ENCODE measurements at places on chromosomes 13 and 19.

GRCh38 chr13:31431722-31432137 is 232.0 kb downstream of the B3GLCT start:
- DNase-seq: no peak

- no peak for DNase-seq
Observed at GRCh38 chr19:19659646-19660245, 3.7 kb downstream of the ATP13A1 start.

DNA sequence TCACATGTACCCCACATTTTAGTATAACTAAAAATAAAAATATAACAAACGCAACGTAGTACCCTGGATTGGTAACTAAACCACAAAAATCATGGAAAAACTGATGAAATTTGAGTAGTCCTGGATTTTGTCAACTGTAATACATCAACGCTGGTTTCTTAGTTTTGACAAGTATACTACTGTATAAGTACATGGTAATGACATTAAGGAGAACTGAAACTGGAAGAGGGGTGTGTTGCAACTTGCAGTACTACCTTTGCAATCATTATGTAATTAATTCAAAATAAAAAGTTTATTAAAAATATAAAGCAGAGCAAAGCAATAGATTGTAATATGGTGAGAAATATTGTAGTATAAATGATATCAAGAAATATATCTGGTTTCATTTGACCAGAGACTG is 1158.0 kb upstream of the SPRY2 start:
- no peak for DNase-seq

DNA sequence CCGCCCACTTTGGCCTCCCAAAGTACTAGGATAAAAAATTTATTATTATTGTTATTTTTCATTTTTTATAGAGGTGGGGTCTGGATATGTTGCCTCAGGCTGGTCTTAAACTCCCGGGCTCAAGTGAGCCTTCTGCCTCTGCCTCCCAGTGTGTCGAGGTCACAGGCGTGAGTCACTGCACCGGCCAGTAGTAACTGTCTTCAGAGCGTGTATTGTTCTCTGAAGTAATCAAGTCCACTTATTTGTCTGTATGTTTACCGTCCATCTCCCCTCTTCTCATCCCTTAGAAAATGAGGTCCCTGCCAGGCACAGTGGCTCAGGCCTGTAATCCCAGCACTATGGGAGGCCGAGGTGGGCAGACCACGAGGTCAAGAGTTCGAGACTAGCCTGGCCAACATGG is 18.2 kb upstream of the SULT2B1 start:
- DNase-seq: no peak

GRCh38 chr13:105345730-105346129 is 1189.7 kb downstream of the EFNB2 start:
- DNase-seq: no peak

DNA sequence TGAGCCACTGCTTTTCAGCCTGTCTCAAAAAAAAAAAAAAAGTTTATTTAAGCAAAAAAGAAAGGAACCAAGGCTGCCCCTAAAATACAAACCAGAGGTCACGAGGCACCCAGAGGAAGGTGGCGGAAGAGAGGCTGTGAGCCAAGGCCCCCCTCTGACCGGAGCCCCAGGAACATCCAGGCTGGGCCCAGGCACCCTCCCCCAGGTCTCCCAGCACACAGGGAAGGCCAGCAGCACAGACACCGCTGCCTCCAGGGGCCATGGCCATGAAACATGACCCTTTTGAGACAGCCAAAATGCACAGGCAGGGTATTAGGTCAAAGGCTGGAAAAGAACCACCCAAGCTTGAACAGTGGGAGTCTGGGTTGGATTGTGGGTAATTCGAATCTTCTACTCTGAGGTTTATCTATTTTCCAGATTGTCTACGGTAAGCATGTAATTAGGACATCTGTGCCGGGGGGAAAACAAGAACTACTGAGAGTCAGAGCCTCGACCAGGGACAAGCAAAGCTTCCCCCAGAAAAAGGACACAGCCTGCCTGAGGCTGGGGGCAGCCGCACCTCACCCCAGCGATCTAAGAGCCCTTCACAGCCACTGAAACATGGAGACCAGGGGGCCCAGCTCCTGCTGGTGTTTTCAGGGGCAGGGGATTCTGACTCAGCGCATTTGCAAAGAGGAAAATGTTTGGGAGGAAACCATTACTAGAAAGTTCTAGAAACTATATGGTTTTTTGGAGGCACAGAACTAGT is 8.4 kb downstream of the PEX11G start:
- no peak for DNase-seq

DNA sequence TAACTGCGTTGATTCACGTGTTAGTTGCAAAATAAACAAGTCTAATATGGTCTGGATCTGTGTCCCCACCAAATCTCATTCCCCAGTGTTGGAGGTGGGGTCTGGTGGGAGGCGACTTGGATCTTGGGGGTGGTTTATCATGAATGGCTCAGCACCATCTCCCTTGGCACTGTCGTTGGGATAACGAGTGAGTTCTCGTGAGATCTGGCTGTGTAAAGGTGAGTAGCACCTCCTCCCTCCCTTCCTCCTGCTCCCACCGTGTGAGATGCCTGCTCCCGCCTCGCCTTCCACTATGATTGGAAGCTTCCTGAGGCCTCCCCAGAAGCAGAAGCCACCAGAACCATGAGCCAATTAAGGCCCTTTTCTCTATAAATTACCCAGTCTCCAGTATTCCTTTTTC is 4.8 kb downstream of the PEAK3 start:
- no peak for DNase-seq

GRCh38 chr19:1261798-1262622 is 7.1 kb upstream of the CIRBP start:
- DNase-seq: no peak

- no peak for DNase-seq
Observed at GRCh38 chr13:100714478-100714877, 39.9 kb upstream of the TMTC4 start.

DNA sequence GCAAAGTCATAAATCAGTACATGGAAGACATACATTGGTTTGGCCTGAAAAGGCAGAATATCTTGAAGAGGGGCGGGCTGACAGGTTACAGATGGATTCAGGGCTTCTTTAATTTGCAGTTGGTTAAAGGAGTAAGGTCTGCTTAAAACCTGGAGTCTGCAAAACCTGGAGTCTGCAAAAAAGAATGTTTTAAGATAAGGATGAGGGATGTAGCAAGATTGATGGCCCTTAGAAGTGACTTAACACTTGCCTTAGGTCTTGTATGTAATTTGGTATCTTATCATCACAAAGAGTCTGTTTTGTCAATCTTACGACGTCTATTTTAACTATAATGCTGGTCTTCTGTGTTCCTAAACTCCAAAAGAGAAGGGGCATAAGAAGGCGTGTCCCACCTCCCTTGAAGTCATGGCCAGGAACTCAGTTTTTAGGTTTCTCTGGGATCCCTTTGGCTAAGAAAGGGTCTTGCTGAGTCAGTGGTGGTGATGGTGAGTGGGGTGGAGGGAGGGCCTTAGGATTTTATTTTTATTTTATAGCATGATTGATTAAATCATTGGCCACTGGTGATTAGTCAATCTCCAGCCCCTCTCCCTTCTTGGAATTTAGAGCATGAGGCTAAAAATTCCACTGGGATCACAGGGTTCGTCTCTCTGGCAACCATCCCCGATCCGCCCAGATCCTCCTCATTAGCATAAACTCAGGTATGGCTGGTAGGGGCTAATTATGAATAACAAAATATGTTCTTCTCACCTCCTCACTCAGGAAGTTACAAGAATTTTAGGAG is 10.1 kb upstream of the HAS1 start:
- no peak for DNase-seq

- DNase-seq: no peak
Observed at GRCh38 chr19:30155381-30156200, 213.6 kb downstream of the URI1 start.

- no peak for DNase-seq
Observed at GRCh38 chr13:83121896-83122295, 760.4 kb downstream of the SLITRK1 start.

- DNase-seq: no peak
Observed at GRCh38 chr13:109412283-109412901, 374.0 kb downstream of the IRS2 start.

DNA sequence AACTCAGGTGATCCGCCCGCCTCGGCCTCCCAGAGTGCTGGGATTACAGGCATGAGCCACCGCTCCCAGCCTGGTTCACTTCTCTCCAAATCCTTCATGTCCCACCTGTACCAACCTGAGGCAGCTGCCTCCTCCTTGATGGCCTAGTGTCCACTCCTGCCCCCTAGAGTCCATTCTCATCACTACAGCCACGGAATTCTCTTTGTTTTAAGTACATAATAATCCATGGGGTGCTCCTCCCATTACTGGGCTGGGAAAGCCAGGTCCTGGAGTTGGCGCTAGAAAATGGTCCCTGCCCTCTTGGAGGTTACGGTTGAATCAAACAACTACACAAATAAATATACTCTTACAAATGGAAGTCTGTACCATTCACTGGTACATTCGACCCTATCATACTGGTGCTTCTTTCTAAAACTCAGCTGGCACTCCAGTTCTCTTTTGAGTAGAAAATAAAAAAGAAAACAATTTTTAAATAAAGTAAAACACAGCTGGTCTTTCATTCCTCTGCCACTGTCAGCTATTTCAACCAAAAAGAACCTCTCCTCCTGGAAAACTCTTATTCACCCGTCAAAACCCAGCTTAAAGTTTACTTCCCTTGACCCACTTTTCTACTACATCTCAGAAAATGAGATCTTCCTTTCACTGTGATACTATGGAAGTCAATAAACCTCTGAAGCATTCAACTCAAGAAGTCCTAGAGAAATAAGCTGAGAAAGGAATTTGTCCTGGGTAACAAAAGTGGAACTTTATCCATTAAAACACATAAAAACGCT is 22.4 kb upstream of the ARHGEF18 start:
- DNase-seq: no peak

- no peak for DNase-seq
Observed at GRCh38 chr19:2330255-2330631, 1.8 kb downstream of the SPPL2B start.

- no peak for DNase-seq
Observed at GRCh38 chr13:93603043-93603442, 376.4 kb downstream of the GPC6 start.

- no peak for DNase-seq
Observed at GRCh38 chr13:42337808-42338600, 66.1 kb downstream of the AKAP11 start.

GRCh38 chr13:29429286-29429900 is 166.1 kb downstream of the SLC7A1 start:
- no peak for DNase-seq

DNA sequence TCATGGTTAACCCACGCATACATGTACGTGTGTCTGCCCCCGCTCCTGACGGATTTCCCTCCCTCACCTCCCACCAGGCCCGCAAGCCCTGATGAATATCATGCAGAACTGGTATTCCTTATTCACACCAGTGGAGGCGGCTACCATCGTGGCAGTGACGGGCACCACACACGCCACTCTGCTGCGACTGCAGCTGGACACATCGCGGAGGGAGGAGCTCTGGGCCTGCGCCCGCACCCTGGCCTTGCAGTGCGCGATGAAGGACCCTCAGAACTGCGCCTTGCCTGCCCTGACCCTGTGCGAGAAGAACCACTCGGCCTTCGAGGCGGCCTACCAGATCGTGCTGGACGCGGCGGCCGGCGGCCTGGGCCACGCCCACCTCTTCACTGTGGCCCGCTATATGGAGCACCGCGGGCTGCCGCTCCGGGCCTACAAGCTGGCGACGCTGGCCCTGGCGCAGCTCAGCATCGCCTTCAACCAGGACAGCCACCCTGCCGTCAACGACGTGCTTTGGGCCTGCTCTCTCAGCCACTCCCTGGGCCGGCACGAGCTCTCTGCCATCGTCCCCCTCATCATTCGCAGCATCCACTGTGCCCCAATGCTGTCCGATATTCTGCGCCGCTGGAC is 35.0 kb downstream of the ZSWIM4 start:
- DNase-seq: no peak
